HAP-1 (cell line): ENCODE measurements at places on chromosomes 12 and 14.

DNA sequence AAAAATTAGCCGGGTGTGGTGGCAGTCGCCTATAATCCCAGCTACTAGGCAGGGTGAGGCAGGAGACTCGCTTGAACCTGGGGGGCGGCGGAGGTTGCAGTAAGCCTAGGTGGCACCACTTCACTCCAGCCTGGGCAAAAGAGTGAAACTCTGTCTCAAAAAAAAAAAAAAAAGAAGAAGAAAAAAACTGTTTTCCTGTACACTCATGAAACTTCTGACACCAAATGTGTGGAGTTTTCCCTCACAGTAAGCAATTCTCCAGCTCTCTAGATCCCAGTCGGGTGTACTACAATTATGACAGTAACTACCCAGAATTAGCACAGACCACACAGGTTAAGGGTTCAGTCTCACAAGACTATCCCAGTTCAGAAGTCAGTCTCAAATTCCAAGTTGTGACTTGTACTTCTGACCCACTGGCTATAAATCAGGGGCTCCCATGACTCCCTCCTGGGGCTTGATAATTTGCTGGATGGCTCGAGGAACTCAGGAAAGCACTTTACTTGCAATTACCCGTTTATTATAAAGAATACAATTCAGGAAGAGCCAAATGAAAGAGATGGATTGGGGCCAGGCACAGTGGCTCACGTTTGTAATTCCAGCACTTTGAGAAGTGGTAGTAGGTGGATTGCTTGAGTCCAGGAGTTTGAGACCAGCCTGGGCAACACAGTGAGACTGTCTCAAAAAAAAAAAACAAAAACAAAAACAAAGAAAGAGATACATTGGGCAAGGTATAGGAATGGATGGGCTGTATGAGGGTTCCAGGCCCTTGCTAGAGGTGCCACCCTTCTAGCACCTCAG lies 12.4 kb upstream of the ARF6 start:
- DNase-seq: no peak

DNA sequence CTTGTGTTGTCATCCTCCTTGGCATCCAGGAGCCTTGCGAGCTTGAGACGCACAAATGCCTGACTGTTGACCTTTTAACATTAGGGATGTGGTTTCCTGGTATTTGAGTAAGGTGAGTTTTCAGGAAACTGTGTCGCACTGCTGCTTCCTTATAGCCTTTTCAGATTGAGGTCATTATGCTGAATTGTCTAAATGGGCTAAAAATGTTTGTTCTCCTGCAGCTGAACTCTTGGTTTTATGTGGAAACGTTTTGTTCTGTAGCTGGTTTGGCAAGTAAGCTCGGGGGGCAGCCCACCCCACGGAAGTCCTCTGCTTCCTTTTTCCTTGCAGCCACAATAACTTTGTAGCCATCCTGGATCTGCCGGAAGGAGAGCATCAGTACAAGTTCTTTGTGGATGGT lies 5.7 kb downstream of the PRKAB1 start:
- no peak for DNase-seq

GRCh38 chr14:94583557-94583956 lies 2.3 kb downstream of the SERPINA5 start:
- DNase-seq: no peak

- DNase-seq: no peak
These were observed 76.5 kb upstream of the DHRS4 start for GRCh38 chr14:23877111-23877510.

DNA sequence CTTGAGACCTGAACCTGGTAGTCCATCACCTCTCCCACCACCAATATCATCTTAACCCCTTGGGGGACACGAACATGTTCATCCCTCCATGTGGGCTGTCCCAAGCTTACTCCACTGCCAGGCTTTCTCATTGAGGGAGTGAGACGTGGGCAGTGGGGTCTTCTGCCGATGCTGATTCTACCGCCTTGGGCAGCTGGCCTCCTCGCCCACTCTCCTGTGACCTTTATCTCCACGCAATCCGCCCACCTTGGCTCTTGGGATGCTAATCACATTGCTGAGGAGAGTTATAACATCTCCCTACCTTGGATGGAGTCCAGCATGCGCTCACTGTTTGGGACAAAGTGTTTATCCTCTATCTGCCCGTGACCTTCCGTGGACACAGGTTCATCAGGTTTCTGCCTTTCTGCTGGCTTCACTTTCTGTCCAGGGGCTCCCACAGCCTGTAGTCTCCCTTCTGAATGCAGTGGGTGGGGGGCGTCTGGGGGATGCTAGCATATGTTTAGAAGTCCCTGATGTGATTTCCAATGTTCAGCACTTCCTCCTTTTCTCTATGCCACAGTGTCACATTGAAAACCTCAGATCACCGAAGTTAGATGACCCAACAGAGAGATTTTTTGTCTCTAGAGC lies 53.2 kb upstream of the ESRRB start:
- DNase-seq: no peak

- no peak for DNase-seq
These were observed at the start of gene SLC6A15 for GRCh38 chr12:84912198-84913128. TSS of gene SLC6A15 (minus strand) at chr12:84912799. CDS start at chr12:84892120, 20,679 bp downstream.

GRCh38 chr12:40827683-40828592 lies 135.7 kb downstream of the CNTN1 start:
- DNase-seq: no peak

DNA sequence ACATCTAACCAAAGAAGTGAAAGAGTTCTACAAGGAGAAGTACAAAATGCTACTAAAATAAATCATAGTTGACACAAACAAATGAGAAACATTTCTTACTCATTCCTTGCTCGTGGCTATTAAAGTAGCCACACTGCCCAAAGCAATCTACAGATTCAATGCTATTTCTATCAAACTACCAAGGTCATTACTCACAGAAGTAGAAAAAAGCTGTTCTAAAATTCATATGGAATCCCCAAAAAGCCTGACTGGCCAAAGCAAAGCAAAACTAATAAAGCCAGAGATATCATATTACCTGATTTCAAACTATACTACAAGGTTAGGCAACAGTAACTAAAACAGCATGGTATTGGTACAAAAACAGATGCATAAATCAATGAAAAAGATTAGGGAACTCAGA lies 305.6 kb downstream of the RPAP3 start:
- no peak for DNase-seq

DNA sequence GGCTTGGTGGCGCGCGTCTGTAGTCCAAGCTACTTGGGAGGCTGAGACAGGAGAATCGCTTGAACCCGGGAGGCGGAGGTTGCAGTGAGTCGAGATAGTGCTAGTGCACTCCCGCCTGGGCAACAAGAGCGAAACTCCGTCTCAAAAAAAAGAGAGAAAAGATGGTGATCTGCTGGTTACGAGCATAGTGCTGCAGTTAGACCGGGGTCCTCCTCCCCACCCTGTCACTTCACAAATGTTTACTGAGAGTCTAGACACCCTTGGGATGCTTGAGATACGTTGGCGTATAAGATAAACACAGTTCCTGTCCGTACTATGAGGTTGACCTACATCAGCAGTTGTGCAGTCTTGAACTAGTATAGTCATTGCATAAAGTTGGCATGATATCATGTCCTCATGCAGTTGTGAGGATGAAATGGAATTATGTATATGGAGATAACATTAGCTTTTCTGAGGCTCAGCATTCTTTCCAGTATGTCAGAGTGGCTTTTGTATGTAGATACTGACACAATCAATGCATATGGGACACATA lies 787 bp downstream of the ACAD10 start:
- DNase-seq: no peak

DNA sequence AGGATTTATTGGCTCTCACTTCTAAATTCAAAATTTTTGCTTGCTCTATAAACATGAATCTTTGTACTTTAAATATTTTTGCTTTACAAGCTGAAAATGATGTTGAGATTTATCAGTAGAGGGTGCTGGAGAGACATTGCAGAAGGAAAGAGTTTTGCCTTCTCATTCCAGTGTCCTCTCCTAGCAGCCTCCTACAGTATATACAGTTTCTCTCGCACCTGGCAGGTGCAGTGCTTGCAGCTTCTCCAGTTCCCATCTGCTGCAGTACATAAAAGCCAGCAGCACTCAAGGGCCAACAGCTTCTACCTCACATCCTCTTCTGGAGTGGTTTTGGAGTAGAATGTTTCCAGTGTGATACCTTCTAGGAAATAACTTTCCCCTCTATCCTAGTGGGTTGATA lies 601.8 kb upstream of the ATXN7L3B start:
- DNase-seq: no peak
